Stimulated activated CD4-positive, alpha-beta T cell treated with anti-CD3 and anti-CD28 coated beads, TNF-alpha, amount 100 ng/mL, for 1 hour (primary cell): ENCODE measurements at places on chromosomes 2 and 18.

GRCh38 chr2:25854613-25855012, 23.7 kb downstream of the ASXL2 start:
- DNase-seq, result no peak

DNA sequence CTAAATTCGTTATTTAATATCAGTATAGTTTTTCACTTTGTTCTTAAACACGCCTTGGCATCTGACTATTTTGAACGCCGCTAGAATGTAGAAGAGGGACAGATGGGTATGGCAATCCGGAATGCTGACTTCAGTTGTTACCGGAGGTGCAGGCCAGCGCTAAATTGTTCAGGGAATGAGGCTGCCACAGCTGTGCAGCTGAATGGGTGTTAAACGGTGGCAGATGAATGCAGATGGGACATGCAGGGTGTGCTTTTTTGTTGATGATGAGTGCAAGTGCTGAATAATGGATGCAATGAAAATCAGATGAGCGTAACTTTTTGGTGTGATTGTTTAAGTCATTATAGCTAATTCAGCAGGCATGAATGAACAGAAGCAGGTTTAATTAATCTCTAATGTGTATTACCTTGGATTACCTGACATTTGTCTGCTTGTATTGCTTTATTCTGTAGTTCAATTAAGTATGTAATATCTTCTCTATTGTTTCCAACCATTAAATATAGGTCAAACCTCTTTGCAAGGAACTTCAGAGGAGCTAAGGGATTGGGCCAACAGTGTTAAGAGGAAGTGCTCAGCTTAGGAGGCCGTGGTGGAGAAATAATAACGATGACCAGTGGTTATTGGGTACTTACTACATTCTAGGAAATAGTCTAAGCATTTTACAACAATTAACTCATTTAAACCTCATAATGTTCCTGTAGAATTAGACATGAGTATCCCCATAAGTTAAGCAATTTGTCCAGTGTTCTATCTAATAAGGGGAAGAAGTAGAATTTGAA, 11.9 kb upstream of the CREG2 start:
- DNase-seq, result no peak

- no peak for DNase-seq
Observed at GRCh38 chr2:39640107-39640506, 25.6 kb upstream of the TMEM178A start.

DNA sequence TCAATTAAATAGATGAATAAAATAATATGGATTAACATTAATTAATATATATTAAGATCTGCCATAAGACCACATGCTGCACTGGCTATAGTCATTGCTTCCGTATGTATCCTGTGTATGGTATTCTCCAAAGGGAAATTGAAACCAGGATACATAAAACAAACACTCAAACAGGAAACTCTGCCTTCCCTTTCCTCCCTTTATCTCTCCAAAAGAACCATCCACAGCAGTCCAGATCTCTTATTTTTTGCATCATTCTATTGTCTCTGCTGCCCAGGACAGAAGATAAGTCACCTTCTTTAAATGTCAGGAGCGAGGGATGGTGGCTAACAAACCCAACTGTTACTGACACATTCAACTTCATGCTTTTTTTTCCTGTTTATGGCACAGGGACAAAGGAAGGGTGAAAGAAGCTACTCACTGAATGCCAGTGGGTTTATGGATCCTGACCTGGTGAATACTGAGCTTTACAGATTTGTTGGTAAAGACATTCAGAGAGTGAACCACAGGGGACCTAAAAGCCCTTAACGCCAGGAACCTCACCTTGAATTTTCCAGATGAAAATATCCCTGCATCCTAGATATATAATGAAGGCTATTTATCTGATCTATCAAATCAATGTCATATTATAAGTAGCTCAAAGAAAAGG, 67.5 kb downstream of the CSRNP3 start:
- no peak for DNase-seq

DNA sequence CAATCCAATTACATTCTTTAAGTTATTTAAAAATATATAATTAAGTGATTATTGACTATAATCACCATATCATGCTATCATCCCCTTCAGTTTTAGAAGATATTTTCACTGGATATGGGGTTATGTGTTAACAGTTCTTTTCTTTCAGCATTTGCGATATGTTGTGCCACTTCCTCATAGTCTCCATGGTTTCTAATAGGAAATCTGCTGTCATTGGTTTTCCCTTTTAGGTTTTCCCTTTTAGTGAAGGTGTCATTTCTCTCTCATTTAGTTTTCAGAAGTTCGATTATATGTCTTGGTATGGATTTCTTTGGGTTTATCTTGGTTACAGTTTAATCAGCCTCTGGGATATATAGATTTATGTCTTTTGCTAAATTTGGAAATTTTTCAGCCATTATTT, 34.8 kb upstream of the EPG5 start:
- no peak for DNase-seq

DNA sequence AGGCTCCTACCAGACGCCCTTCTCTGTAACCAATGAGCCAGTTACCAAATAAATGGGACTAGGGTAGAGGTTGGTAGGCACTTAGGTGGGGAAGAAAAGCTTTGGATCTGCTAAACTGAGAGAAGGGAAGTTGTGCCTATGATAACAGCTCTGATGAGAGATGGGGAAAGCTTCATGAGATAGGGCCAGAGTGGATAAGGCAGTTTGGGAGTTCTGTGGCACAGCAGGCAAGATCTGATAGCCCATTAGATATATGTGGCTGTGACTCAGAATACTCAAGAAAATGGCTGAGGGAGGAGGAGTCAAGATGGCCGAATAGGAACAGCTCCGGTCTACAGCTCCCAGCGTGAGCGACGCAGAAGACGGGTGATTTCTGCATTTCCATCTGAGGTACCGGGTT, 99.8 kb downstream of the PDE11A start:
- no peak for DNase-seq

DNA sequence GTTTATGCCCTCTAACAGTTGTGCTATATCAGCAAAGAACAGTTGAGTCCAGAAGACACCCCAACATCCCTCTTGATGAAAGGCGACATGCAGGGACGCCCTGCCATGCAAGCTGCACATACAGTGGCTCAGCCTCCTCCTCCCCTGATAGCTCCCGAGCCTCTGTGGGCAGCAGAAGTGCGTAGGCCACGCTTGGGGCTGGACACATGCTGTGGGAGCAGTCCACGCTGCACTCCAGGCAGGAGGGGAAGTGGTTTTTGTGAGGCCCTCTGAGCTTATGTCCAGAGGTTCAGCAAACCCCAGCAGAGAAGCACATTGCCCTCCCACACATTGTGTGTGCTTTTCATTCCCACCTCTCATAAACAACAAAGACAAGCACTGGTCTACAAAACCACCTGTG, 162.1 kb downstream of the SEPTIN10 start:
- no peak for DNase-seq

GRCh38 chr2:10285556-10286198, 17.0 kb upstream of the HPCAL1 start:
- DNase-seq, result no peak

DNA sequence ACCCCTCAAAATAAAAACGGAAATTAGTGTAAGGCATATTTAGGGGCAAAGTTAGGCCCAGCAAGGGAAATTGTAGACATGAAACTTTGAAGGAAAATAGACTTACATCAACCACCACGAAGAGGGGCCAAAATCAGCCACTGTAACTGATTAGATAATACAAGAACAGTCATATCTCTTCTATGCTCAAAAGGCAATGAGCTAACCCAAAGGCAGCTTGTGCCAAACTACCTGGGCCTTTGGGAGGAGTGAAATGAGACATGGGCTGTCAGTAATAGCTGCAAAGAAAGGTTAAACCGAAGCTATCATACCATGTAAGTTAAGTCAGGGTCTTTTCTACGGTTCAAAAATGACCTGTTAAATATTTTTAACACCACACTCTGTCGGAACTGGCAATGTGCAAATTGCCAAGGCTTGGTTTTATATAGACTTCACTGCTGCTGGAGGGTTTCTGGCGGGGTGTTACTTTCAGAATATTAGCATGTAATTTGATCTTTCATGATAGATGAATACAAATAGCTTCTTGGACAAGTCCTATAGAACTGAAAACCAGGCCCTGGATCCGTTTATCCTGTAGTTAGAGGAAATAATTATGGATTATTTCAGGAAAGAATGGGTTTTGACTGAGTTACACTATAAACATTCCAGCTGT, 69.6 kb downstream of the ACVR1 start:
- no peak for DNase-seq

- DNase-seq, result no peak
Observed at GRCh38 chr2:48169141-48169592, 262.9 kb upstream of the FBXO11 start.
